Activated CD8-positive, alpha-beta memory T cell treated with anti-CD3 and anti-CD28 coated beads, Interleukin-2, amount 50 U/mL, for 4 hours (primary cell): ENCODE measurements at places on chromosomes 3 and 15.

DNA sequence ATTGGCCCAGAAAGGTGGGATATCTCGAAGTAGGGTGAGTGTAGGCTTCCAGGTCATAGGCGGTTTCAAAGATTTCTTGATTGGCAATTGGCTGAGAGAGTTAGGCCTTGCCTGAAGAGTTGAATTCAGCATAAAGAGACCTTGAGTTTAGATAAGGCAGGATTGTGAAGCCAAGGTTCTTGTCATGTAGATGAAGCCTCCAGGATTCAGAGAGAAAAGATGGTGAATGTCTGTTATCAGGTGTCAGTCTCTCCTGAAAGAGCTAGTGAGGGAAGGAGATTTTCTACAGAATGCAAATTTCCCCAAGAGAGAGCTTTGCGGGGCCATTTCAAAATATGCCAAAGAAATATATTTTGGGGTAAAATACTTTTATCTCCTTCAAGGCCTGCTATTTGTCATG is 217.0 kb upstream of the TLE3 start:
- DNase-seq: no peak

- no peak for DNase-seq
Measured at GRCh38 chr3:67415511-67415910, 238.9 kb downstream of the SUCLG2 start.

- DNase-seq: no peak
Measured at GRCh38 chr15:84990507-84990906, 8.9 kb downstream of the PDE8A start.

- no peak for DNase-seq
Measured at GRCh38 chr3:185733980-185734724, 90.7 kb downstream of the IGF2BP2 start.

DNA sequence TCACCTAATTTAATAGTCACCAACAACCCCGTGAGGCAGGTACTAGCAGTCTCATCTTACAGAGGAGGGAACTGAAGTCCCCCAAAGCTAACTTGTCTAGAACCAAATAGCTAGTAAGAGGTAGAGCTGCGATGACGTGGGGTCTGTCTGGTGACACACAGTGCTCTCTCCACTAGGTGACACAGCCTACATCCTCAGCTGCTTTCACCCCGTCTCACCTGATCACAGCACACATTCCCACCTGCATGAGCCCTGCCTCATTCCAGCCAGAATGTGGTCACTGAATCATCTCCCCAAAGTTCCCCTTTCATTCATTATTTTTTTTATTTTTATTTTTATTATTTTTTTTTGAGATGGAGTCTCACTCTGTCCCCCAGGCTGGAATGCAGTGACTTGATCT is 21.3 kb upstream of the MAGEF1 start:
- DNase-seq: no peak

DNA sequence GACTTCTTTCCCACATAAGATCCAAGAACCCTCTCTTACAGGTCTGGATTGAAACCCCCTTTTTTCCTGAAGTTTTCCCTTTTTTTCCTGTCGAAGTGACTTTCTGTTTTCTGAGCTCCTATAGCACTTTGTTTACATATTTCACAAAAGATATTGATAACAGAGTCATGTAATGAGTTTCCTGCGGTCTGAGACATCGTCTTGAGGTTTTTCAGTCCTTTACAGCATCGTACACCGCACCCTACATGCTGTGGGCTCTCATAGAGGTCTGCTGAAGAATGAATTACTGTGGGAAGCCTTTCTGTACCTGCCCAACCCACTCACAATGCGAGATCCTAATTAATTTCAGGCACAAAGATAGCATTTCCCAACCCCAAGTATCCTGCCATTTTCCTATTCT is 53.1 kb downstream of the MCF2L2 start:
- DNase-seq: no peak

- DNase-seq: no peak
Measured at GRCh38 chr3:138362538-138362937, 14.2 kb downstream of the MRAS start.

- no peak for DNase-seq
Measured at GRCh38 chr3:112101916-112102315, 15.7 kb downstream of the C3orf52 start.

DNA sequence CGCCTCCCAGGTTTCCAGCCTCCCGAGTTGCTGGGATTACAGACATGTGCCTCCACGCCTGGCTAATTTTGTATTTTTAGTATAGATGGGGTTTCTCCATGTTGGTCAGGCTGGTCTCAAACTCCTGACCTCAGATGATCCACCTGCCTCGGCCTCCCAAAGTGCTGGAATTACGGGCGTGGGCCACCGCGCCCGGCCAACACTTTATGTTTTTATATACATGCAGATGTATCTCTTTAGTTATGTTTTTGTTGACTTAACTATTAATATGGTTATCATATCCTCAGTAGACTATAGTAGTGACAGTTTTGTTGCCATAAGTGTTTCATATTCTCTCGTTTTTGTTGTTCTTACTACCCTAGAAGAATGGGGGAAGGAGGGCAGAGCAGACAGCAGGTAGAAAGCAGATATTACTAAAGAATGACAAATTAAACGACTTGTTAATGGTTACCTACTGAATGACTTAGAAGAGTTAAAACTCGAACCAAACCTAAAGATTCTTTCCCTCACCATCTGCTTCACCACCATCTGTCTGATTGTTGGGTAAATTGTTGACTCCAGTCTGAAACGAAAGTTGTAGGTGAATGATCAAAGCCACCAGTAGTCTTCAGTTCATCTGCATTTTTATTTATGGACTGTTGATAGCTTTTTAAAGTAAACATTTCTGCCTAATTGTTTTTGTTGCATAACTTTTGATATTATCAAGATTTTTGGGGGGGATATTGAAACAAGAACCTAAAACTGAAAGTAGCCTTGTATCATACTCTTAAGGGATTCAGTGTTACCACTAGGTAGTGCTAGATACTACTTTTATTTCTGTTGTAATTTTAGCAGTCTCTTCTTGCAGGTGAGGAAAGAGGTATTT is 89.3 kb downstream of the RASA2 start:
- no peak for DNase-seq

DNA sequence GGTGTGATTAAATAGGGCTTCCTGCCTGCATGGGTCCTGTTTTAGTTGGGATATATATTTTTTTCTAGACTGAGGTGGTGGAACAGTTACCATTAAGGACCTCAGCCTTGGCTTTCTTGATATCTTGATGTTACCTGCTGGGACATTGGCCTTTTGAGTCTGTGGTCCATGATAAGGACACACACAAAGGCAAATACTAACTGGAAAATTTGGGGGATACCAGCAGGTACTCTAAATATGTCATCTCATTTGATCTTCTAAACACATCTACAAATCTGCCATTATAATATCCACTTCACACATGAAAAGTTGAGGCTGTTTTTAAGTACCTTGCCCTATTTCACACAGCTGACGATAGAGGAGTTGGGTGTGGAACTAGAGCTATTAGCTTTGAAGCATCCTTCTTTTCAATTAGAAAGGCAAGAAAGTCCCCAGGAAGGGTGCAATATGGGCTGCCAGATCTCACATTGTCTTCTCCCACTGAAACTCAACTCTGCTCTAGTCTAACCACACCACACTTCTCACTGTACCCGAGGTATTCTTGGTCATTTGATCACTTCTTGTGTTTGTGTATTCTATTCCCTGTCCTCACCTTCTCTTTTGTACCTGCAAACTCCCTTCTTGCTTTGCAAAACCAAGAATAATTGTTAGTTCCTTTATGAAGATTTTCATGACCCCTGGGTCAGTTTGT is 288.3 kb upstream of the ICE2 start:
- no peak for DNase-seq

GRCh38 chr3:106399761-106400160 is 530.9 kb upstream of the CBLB start:
- DNase-seq: no peak

DNA sequence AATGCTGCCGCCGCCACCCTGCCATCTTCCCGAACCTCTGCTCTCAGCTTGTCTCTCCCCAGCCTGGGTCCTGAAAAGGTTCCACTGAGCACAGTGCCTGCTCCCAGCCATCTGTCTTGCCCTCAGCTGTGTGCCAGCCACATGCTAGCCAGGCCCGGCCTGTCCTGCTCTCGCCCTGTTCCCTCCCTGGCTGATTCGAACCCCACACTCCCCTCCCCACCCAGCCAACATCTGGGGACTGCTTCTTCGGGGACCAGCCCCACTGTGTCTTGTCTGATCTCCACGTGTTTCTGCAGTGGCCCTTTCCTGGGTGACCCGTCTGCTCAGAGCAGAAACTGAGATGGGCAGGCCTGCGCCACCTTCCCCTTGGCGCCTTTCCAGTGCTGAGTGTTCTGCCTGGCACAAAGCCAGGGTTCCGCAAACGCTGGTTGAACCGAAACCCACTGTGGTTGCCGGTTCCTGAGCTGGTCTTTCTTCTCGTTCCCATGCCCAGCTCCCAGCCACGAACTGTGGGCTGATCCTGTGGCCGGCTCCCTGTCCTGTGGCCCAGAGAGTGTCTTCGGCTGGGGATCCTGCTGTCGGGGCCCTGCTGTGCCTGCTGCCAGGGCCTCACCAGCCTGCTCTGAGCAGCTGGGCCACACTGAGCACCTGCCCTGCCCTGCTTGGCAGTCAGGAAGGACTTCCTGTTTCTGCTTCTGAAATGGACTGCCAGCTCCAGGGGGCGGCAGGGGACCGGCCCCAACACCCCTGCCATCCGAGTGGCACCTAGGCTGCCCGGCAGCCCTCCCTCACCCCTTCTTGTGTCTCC is 62.7 kb upstream of the KLF13 start:
- DNase-seq: peak; percentile 68

GRCh38 chr3:72144773-72145505 is 360.0 kb upstream of the PROK2 start:
- no peak for DNase-seq

- no peak for DNase-seq
Measured at GRCh38 chr3:59839283-59839682, 789.5 kb upstream of the CFAP20DC start.

DNA sequence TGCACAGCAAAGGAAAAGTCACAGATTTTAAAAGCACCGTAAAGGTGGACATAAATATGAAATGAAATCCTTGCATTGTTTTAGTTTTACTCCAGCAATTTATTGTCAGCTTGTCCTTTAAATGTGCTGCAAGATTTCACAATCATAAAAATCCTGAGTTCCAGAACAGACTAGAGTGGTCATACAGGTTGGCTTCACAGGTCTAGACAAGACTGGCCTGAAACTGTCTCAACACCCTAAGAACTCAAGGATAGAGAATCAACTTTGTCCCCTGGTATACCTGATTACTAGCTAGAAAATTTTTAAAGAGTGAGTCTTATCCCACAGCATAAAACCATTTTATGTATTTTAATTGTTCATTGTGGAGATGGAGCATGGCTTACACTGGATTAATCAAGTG is 521.7 kb upstream of the MCTP2 start:
- no peak for DNase-seq

DNA sequence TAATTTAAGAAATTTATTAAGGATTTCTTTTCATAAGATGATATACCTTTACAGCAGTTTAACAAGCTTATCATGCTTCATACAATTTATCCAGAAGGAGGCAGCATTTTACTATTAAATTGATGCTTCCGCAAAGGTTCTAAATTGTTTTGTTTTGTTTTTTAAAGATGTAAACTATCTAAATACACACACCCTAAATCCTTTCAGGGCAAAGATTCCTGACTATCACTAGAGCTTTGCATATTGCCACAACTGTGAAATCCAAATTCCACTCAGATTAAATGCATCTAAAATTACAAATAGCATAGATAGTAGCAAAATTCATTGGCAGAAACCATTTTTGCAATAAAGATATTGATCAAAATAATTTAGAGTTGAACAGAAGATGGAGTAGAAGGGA is 44.5 kb upstream of the CCNL1 start:
- DNase-seq: no peak

DNA sequence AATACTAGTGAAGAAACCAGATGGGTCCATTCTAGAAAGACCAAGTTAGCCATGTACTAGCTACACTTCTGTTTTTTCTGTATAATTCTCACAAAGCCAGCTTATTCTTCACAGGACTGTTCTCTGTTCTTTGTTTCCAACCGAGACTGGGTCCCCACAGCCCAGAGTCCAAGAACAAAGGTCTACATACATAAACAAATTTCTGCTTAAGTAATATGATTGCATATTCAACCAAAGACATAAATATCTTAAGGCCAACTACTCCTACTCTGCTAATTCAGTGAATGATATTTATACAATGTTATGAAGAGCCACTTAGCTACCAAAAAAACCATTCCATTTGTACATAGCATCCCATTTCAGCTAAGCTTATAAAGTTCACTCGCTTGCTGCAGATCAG is 299.8 kb upstream of the CCDC54 start:
- DNase-seq: no peak

DNA sequence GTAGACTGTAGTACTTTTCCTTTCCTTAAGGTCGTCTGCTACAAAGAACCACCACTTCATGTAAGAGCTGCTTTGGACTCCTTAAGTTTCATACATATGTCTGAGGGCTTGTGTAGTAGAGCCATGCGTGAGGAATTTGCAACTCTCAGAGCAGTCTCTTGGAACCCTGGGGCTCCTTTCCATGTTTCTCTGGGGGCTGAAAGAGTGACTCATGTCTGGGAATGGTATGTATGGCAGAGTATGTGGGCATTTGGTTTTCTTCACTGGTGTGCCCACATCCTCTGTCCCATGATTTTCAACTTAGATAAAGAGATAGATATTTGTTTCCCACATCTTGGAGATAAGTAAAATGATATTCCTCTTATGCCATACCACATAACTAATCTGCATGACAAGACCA is 20.6 kb upstream of the RBM5 start:
- DNase-seq: no peak

- no peak for DNase-seq
Measured at GRCh38 chr3:52288674-52289073, 1.0 kb downstream of the GLYCTK start.

DNA sequence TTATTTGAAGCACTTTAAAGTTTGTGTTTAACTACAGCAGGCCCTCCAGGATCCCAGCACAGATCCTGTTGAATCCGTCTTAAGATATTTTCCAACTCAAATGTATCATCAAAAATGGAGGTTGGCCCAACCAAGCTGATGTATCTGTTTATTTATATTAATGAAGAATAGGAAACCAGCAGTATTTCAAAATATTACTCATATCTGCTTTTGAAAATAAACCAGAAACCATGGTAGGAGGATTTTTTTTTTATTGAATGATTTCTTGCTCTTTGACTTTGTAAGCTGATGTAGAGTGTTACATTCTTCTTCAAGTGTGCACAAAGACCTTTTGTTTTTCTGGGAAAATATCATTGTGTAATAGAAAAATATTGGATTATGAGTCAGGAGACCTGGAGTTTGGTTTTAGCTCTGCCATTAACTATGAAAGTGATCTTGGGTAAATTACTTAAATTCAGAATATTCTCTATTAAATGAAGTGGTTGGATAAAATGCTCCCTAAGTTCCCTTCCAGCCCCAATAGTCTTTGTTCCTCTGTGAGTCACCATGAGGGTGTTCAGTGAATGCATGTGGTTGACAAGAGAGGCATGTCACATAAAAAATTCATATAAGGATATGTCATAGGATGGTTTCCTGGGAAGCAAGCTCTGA is 221.3 kb upstream of the GAP43 start:
- no peak for DNase-seq

- no peak for DNase-seq
Measured at GRCh38 chr3:4866866-4867265, 112.4 kb upstream of the BHLHE40 start.
